ENCODE measurements at places on chromosomes 16 and 17. TPM values are rescaled to one million over a fixed set of nuclear protein-coding genes. Genes with fewer than 3 reads are reported as not detected.

DNA sequence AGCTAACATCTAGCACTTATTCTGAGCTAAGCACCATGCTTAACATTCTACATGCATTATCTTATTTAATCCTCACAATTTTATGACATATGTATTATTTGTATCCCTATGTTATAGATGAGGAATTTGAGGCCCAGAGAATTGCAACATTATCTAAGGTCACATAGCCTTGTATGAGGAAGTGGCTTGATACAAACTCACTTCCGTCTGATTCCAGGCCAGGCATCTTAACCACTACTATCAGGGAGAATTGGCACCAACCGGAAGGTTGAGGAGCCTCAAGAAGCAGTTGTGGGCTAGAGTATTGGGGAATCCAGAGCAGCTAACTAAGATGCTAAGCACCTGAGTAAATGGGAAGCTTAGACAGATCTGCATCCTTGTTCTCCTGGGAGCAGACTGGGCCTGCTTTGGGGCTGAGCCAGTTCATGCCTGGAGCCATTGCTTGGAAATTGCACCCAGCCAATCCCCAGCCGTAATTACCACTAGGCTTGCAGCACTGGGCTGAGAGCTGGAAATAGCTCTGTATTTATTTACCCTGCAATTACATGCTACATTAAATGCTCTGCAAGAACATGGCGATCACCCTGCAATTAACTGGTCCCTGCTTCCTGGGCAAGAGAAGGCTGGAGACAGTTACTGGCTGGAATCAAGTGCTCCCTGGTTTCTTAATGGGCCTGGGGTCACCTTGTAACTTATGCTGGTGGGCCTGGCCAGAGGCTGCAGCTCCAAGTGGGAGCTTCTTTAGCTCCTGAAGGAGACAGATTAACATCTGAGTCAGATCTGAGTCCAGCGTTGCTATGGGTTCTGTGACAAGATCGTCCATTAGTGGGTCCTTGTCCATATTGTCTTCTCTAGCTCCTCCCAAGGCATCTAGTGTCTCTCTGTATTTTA, 273.1 kb upstream of the CCL2 start:
- no peak for DNase-seq

GRCh38 chr16:57185446-57185944, 344 bp downstream of the PSME3IP1 start:
- DNase-seq: no peak

GRCh38 chr16:11964761-11965551, at the start of gene TNFRSF17:
Gene TNFRSF17, plus strand, starts transcription at chr16:11965210. Its CDS starts 115 bp downstream, at chr16:11965325.
- no peak for DNase-seq

DNA sequence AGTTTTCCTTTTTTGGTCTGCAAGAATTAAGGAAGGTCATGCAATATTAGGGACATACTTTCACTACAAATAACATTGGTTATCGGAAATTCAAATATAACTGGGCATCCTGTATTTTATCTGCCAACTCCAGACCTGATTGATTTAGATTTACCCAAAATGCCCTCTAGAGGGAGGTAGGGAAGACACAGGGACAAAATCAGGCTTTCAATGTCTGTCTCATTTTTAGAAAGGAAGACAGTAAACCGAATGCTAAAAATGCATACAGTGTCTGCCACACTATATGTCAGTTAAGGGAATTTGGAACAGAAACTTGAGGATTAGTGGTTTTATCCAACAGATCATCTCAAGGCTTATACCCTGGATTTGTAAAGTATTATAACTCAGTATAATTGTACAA, 161.7 kb upstream of the SOX9 start:
- DNase-seq: no peak

DNA sequence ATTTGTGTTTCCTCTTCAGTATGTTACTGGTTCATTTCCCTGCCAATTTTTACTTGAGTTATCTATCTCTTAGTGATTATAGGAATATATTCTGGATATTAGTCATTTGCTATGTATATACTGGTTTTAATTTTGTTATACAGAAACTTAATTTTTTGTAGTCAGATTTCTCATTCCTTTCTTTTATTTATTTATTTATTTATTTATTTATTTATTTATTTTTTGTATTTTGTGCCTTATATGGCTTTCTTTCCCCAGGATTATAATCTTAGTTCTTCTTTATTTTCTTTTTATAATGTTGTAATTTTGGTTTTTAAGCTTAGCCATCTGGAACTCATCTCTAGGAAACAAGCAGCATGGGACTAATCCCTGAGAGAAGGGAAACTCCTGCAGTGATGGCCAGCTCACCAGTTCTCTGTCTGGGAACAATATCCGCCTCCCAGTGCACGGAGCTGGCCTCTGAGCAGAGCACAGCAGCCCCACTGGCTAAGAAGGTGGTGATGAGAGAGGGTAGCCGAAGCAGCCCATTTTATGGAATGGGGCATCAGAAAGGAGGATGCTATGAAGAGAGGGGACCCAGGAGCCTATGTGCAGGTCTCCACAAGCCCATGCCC, 54.5 kb upstream of the ADORA2B start:
- no peak for DNase-seq

GRCh38 chr17:83194761-83195329, 115.4 kb downstream of the METRNL start:
- DNase-seq: no peak

- DNase-seq: no peak
Observed at GRCh38 chr17:38753071-38753506, 548 bp downstream of the PSMB3 start.

DNA sequence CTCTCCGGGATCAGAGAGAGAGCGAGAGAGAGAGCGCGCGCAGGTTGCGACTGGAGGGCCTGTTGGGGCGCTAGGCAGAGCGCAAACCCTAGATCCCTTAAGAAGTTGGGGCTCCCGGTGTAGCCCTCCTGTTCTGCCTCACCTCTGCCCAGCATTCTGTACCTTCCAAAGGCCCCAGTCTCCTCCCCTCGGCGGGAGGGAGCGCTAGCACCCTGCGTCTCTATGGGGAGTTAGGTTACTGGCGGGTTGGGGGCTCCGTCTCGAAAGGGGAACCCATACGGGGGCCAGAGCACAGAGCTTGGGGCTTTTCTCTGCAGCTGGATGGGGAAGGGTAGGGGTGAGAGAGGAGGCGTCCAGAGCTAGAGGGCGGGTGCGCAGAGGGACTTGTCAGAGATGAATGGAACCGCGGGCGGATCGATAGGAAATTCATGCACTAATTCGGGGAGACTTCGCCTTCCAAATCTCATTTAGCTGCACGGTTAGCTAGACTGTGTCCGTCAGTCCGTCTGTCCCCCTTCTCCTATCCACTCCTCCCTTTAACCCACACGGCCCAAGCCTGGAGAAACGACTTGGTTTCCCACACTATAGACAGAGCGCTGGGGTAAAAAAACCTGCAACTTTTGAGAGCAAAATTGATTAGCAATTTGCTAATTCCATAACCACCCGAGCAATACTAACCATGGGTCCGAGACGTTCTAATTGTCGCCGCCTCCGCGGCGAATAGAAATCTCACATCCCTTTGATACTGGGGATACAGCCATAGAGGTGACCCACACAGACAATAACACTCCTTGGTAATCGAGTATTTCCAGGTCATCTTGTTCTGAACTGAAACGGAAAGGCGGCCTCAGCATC, 693 bp upstream of the HOXB4 start:
- DNase-seq: no peak

GRCh38 chr17:82316651-82317393, 586 bp downstream of the CD7 start:
- no peak for DNase-seq

DNA sequence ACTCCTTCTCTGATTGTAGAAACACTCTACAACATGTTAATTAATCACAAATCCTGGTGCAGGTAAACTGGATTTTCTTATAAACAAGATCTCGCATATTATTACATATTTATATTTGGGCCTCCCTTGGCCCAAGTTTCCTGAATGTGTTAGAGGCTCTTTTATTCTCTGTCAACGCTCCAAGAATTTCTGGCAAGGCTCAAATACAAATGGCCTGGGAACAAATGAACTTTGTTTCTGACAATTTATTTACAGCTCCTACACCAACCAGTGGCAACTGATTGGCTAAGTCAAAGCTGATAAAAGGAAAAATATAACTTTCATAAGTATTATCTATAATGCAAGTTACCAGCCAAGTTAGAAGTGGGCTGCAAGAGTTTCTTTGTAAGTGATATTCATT, 64.9 kb upstream of the CORO6 start:
- DNase-seq: no peak

- no peak for DNase-seq
Observed at GRCh38 chr17:73598212-73598611, 46.0 kb downstream of the SDK2 start.

GRCh38 chr17:13865650-13866049, 203.7 kb upstream of the COX10 start:
- no peak for DNase-seq

DNA sequence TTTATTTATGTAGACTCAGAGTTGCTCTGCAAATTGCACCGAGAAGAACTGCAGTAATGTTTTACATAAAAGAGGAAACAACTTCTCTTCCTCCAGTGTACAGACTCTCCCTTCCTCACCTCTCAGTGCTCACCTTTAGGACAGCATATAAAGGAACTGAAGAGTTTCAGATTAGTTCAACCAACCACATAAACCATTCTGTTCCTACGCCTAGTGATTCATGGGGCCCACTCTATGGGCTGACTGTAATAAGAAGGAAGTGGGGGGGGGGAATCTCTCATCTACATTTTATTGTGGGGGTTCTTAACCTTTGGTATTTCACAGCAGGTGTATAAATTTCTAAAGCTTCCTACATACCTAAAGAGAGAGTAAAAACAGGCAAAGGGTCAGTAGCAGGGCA, 18.3 kb downstream of the ZSWIM7 start:
- DNase-seq: no peak

GRCh38 chr17:56593646-56594319, at the start of gene NOG:
Gene NOG, plus strand, starts transcription at chr17:56593699. Its CDS starts 525 bp downstream, at chr17:56594224.
- no peak for DNase-seq

DNA sequence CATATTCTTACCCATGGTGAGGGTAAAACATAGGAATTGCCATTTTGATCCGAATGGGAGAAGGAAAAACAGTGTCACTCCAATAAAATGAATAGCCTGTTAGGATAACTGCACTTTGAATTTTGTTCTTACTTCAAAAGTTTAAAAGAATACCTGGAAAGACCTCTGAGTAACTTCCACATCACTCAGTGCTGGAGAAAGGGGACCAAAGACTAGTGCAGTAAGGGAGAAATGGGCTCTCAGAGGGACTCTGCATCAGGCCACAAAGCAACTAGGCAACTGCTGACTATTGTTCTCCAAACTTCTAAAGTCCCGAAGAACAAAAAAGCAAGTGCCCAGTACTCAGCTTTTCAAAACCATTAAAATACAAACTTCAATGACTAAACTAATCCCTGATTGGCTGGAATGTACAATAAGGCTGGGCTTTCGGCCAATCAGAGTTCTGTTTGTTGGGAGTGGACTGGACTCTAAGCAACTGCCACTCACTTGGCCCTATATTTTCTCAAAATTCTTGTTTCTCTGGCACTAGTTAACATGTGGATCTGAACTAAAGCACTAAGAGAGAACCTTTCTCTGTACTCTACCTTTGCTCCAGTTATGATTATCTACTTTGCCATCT, 6.2 kb downstream of the DNAJC7 start:
- DNase-seq: no peak

DNA sequence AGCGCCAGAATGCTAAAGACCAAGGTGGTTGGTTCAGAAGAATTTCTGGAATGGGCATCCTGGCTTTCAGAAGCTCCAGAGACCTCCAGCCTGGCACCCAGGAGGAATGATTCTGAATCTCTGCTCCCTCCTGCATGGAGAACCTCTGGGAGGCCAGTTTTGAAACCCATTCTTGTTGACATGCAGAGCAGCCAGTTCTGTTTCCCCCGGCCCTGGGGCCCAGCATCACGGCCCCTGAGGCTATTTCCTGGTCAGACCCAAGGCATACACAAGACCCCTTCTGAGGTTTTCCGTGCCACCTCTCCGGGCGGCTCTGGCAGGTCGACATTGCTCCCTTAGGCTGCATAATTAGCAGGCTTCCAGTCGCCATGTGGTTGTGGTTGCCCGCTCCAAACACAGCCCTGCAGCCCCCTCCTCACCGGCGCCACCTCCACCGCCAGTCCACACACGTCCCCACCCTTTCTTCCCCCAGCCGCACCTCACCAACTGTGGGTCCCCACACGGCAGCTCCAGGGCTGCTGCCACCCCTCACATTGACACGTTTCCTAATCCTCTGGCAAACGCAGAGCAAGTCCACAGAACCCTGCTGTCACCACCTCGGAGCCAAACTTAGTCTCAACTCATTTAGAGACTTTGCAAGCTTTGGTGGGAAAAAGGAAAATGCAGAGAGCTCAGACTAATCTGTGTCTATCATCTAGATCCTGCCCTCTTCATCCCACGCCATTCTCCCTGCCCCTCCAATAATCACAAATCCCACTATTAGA, 367.1 kb downstream of the SOX9 start:
- DNase-seq: no peak

GRCh38 chr16:72711823-72712222, 336.1 kb downstream of the ZFHX3 start:
- no peak for DNase-seq

DNA sequence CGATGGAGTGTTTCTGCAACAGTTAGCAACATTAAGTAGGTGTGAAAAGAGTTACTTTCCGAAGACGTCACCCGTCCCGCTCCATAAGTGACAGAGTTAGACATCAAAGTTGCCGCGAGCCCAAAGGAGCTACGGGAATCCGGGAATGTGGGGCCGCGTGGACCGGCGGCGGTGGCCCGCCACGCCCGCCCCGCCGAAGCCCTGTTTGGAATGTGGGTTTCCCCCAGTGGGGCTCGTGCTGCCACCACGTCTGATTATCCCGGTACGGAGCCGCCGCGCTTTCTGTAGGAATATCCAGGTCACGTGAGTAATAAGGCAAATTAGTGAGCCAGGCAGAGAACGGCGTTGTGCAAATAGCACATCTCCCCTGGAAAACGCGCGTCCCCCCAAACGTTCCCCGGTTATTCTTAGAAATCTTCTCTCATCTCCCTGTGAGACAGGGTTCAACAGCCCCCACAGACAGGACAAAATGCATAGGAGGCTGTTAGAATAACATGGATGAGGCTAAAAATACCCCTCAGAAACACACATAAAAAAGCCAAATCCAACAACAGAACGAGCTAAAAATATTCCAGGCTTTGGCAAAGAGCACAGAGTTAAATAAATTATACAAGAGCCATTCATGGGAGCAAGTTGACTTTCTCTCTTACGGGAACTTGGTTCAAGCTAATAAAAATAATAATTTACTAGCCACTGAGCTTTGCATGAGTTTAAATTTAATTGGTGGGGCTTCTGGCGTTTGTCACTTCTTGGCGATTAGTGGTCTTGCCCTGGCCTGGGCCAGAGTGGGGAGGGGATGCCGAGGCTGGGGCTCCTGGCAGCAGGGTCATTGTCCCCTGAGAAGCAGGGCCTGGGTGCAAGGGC, 8.6 kb downstream of the BAHCC1 start:
- no peak for DNase-seq

DNA sequence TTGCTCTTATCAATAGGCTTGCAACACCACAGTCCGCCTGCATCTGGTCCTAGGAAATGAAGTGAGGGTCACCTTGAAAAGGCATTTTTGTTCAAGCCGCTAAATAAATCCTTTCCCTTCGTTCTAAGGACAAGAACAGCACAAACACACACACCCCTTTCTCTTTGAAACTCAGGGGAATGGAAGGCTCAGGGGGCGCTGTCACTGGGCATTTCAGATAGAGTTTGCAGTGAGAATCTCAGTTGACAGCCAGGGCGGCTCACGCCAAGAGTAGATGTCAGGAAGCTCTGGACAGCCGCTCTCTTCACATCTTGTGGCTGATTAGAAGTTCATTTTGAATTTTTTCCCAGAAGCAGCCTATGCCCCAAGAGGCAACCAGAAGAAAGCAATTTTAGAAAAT, 39.8 kb downstream of the ABAT start:
- no peak for DNase-seq

Gene TBC1D3
- polyA plus RNA-seq: not detected

Gene CMTM4
- polyA plus RNA-seq: 28.0 TPM

Gene GPR139
- polyA plus RNA-seq: not detected

Gene PLXDC1
- polyA plus RNA-seq: 1.8 TPM

Gene EPX
- not detected for polyA plus RNA-seq

Gene SLC12A3
- polyA plus RNA-seq: not detected
